ENCODE measurements at places on chromosomes 2 and 18.

GRCh38 chr18:13164406-13164805 lies 54.2 kb upstream of the LDLRAD4 start:
- DNase-seq: no peak

- no peak for DNase-seq
Measured at GRCh38 chr2:74760875-74761630, 72.9 kb upstream of the HK2 start.

- no peak for DNase-seq
Measured at GRCh38 chr18:67072791-67073190, 443.7 kb downstream of the DSEL start.

- DNase-seq: no peak
Measured at GRCh38 chr18:10015941-10016819, 102.4 kb downstream of the VAPA start.

DNA sequence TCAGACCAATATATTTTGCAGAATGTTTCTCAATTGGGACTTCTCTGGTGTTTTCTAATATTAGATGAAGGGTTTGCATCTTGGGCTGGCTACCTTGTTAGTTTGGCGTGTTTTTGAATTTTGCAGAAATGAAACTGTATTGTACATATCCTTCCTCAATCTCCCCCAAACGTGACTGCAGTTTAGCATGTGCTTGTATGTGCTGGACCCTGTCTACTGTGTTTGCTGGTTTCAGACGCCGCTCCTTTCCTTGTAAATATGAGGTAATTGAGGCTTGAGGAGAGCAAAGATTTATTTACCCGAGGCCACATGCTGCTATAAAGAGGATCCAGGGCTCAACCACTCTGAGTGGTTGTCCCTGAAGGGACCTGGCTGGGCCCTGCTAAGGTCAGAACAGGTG lies 57.2 kb downstream of the NGEF start:
- no peak for DNase-seq

DNA sequence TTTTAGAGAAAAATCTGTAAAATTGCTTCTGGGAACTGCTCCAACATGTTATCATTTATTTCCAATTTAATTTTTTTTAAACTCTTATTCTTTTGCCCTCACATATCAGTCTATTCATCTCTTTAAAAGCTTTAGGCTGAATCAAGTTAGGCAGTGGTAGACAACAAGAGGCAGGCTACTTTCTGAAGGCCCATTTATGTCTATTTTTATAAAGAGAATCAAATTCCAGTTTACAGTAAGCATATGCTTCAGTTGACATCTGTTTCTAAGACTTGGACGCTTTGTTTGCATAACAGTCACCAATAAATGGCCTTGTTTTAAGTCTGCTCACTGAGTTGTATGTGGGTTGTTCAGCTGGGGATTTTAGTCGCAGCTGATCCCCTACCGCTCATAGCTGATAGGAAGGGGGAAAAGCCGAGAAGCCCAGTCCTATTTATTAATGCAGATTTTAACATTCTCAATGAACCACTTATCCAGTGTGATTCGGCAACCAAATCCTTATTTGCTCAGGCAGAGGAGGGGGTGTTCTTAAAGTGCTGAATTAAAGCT lies 260.4 kb upstream of the SIX3 start:
- no peak for DNase-seq

DNA sequence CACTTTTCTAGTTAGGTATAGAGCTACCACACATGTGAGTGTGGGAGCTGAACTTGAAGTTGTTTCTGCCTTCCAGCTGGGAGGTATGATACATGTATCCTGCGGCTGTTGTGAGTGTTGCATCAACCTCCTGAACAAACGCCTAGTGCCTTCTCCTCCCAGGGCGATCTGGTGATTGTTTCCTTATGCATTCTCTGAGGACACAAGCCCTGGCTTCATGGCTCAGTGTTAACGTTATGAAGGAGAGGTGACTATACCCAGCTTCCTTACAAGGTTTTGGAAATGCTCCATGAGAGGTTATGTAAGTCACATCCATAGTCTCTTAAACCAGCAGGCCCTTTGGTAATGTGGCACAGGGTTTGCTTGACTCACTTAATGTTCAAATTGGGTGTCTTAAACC lies 64.9 kb downstream of the SPRED2 start:
- DNase-seq: no peak

- no peak for DNase-seq
Measured at GRCh38 chr2:239822146-239822831, 202.9 kb downstream of the NDUFA10 start.

DNA sequence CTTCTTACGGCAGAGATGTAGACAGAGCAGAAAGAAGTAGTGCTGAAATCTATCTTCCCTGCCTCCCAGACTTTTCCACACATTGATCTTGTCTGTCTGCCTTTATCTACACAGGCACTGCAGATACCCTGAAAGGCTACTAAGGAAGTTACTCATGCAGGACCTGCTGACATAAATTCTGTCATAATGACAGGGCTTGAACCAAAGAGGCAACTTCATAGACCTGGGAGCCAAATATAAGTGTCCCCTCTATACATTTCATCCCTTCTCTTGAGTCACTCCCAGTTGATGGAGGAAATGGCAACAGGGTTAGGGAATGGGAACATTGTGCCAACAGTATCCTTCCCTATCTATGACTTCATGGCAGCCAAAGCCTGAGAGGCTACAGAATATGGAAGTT lies 157.5 kb downstream of the TNS1 start:
- no peak for DNase-seq

GRCh38 chr2:172088245-172089004 lies 3.1 kb downstream of the DLX1 start:
- DNase-seq: no peak

GRCh38 chr18:6610466-6610865 lies 119.0 kb upstream of the ARHGAP28 start:
- no peak for DNase-seq

DNA sequence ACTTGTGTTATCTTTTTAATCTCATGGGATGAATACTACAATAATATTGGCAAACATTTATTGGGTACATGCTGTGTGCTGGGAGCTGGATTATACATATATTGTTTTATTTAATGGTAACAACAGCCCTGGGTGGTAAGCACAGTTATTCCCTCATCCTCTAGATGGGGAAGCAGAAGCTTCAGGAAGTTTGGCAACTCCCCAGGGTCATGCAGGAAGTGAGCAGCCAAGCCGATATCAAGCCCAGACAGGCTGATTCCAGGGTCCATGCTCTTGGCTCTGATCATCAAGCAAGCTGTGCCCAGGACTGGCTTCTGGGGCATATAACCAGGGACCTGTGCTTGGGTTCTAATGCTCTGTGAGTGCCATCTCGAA lies 155.8 kb downstream of the ZNF516 start:
- no peak for DNase-seq

DNA sequence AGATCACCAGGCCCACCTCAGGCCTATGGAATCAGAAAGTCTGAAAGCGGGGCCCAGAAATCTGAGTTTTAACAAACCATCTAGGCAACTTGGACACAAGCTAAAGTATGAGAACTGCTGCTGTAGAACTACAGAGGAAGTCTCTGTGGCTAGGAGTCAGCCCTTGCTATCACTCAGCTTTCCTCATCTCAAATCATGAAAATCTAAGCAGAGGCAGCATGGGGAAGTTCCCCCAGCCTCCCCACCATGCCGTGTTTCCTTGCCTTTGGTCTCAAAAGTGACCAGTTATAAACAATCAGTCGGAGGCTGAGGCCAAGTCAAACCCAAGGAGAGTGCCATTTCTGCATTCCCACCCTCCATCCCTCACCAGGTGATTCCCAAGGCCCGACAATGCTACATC lies 404.7 kb downstream of the BCL11A start:
- no peak for DNase-seq

All from stimulated activated CD4-positive, alpha-beta T cell treated with anti-CD3 and anti-CD28 coated beads, Interleukin-12 subunit alpha, Interleukin-12 subunit beta, amount 100 ng/mL, for 4 hours (primary cell).